ENCODE measurements at places on chromosomes 12 and 14.

DNA sequence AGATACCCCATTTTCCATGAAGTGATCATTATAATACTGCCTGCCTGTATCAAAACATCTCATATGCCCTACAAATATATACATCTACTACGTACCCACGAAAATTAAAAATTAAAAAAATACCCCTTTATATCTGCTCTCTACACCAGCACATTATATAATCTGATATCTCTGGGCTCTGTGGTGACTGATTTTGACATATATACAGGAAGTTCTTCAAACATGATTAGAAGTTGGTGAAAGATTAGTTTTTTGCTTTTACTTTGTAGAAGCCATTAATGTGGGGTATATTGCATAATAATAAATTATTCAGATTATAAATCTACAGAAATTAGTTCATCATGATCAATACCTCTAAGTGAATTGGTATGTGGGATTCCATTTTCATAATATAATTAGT is 126.7 kb upstream of the MDM1 start:
- DNase-seq, result no peak

DNA sequence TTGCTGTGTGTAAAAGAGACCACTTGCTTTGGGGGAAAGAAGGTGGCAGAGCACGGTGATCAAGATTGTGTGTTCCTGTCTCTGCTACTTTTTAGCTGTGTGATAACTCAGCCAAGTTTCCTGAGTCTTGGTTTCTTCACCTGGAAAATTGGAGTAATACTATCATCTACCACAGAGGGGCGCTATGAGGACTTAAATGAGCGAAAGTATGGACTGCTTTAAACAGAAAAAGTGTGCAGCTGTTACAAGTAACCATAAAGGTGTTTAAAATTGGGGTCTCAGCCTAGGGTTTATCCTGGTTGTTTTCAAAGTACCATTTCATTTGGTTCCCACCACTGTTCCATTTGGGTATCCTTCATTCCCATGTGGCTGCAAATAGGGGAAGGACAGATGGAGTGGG is 65.9 kb upstream of the WSCD2 start:
- DNase-seq, result no peak

- DNase-seq, result no peak
Observed at GRCh38 chr12:116304621-116305020, 27.1 kb upstream of the MED13L start.

GRCh38 chr14:49953196-49953595 is 60.3 kb downstream of the ARF6 start:
- DNase-seq, result no peak

GRCh38 chr12:74334780-74335179 is 202.9 kb upstream of the ATXN7L3B start:
- DNase-seq, result no peak

DNA sequence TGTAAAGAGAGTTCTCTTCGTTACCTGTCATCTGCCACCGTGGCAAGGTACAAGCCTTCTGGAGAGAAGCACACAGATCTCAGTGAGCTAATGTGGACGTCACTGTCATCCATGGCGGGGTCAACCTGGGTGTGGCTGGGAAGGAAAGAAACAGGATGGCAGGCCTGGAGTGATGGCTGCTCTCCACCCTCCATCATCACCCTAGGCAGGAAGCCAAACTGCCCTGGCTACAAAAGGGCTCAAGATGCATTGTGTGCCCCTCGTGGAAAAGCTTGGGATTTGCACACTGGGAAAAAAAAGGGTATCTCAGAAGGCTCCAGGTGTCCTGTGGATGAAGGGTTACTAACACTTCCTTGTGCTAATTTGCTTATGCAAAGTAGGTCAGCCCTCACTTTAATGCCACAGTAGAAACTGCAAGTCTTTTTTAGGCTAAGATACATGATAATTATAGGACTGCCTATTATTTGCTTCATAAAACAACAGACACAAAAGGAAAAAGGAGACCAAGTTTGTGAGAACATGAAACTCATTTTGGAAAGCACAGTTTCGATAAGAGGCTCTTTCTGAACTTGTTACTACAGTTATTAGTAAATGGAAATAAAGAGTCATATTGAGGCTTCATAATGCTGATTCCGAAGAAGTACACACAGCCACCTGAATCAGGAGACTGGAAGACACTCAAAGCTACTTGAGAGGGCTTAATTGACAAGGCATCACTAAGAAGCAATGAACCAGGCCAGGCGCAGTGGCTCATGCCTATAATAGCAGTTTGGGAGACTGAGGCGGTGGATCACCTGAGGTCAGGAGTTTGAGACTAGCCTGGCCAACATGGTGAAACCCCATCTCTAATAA is 18.9 kb downstream of the RFC5 start:
- no peak for DNase-seq

GRCh38 chr12:118359541-118359915 is 13.2 kb downstream of the TAOK3 start:
- DNase-seq, result no peak

DNA sequence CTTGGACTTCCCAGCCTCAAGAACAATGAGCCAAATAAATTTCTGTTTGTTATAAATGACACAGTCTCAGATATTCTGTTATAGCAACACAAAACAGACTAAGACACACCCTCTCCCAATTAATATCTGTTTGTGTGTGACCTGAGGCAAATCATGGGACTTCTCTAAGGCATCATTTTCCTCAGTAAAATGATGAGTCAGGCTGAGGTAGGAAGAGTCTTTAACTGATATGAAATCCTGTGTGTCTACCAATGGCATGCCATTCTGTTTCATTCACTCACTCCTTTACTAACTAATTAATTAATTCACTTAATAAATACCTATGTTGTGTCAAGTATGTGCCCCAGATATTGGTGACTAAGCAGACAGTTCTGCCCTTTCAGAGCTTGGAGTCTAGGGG is 258.4 kb upstream of the CRY1 start:
- DNase-seq, result peak; percentile 18

GRCh38 chr12:24803430-24804245 is 145.3 kb downstream of the BCAT1 start:
- DNase-seq, result no peak

GRCh38 chr12:22923768-22924167 is 298.8 kb downstream of the ETNK1 start:
- no peak for DNase-seq

- no peak for DNase-seq
Observed at GRCh38 chr14:66045572-66046021, 440.6 kb upstream of the CCDC196 start.

DNA sequence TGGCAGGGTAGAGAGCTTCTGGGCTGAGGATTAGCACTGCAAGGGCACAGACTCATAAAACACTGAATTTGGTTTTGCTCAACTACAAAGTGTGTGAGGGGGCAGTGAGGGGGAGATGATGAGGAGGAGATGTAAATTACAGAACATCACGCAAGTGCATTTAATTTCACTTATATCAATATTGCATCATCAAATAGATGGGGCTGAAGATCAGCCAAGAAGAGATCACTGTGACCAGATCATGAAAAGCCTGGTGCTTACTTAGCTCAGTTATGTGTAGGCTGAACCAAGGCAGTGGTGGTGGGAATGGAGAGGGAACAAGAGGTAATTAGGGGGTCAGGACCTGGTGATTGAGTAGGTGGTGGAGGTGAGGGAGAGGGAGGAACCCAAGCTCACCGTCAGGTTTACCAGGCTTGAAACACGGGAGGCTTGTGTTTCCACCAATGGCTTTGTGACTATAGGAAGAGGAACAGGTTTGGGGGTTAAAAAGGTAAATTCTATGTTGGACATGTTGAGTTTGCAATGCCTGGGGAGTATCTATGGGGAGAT is 11.3 kb downstream of the FOS start:
- no peak for DNase-seq

GRCh38 chr14:103133210-103134140 is 10.2 kb downstream of the TNFAIP2 start:
- no peak for DNase-seq

DNA sequence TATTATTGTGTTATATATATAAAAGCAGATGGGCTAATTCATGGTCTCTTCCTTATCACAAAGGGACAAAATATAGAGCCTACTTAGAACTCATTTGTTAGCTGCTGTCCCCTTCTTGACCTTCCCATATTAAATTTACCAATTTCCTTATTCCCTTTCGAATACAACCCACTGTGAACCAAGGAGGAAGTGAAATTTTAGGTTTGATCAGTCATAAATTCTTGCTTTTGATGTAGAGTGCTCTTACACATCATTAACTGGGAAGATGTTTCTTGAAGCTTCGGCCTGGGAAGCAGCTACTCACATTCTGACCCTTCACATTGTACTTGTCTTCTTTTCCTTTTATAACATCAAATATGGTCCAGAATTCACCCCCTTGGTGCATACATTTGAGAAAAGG is 579.0 kb downstream of the LRFN5 start:
- no peak for DNase-seq

DNA sequence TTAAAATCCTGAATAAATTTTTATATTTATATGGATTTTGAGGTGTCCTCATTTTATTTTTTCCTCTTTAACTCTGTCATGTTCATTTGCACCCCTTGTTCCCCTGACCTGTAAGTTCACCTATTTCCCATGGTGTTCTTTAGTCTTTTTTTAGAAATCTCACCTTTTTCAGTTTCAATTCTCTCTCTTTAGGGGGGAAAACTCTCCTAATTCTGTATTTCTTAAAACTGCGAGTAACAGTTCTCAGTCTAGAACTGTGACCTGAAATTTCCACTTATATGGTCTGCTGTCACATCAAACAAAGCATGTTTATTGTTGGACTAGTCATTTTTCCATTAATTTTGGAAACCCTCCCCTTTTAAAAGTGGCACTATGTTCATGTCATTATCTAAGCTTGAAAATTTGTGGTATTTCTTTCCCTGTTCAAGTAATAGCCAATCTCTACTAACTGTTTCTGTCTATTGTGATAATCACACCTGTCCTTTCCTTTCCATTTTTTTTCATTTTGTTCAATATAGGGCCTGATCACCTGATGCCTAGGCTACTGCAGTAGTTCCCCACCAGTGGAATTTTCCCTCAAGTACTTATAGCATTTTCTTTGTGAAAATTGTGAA is 14.0 kb upstream of the FBXO33 start:
- no peak for DNase-seq

- peak; percentile 79 for DNase-seq
Observed at GRCh38 chr12:27619308-27619707, 76.9 kb upstream of the REP15 start.

DNA sequence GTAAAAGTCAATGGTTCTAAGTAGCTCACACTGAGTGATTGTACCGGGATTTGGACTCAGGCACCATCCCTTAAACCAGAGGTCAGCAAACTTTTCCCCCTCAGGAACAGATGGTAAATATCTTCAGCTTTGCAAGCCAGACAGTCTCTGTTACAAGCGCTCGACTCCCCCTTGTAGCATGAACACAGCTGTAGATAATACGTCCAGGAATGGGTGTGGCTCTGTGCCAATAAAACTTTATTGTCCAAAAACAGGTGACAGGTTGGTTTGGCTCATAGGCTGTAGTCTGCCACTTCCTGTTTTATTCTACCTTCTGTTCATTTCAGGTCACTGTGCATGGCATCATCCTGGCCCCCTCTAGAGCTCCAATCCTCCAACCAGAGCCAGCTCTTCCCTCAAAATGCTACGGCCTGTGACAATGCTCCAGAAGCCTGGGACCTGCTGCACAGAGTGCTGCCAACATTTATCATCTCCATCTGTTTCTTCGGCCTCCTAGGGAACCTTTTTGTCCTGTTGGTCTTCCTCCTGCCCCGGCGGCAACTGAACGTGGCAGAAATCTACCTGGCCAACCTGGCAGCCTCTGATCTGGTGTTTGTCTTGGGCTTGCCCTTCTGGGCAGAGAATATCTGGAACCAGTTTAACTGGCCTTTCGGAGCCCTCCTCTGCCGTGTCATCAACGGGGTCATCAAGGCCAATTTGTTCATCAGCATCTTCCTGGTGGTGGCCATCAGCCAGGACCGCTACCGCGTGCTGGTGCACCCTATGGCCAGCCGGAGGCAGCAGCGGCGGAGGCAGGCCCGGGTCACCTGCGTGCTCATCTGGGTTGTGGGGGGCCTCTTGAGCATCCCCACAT is 7.6 kb downstream of the BDKRB1 start:
- no peak for DNase-seq

DNA sequence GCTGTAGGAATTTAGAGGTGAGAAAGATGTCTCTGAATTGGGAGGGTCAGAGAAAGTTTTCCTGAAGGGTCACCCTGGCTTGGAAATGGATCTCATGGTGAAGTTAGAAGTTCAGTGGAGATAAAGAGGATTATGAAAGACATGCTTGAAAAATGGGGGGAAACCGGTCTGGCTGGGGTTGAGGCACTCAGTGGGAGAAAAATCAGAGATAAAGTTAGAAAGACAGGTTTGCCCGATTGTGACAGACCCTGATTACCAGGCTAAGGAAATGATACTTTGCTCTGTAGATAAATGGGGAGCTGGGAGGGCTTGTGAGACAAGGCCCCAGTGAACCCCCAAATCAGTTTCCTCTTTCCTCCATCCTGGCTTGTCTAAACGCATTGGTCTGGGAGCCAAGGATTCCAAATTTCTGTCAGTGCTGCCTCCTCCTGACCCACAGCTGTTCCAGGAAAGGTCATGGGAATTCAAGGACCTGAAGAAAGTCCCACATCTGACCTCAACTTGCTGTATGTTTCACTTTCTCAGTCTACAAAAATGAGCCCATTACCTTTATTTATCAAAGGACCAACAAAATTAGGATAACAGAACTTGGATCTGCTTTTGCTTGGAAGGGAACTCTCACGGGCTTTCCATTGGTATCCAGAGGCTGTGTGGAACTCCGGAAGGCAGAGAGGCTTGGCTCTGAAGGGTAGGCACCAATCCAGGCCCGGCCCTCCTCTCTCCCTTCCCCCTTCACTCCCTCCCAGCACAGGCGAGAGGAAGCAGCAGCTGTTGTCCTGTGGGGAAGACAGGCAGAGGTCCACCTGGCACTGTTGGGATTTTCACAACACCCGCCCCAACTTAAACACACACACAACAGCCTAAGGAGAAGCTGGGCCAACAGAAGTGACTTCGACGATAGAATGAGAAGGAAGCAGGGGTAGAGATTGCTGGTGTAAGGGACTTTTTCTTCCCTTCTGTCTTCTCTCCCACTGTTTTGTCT is 3.4 kb upstream of the RNASE7 start:
- DNase-seq, result no peak

GRCh38 chr14:40694023-40694422 is 912.7 kb upstream of the LRFN5 start:
- no peak for DNase-seq

GRCh38 chr12:98828802-98829600 is 183.9 kb downstream of the APAF1 start:
- no peak for DNase-seq

GRCh38 chr12:47277972-47278448 is 198.3 kb upstream of the AMIGO2 start:
- peak; percentile 95 for DNase-seq

- no peak for DNase-seq
Observed at GRCh38 chr12:132147423-132148367, 3.4 kb downstream of the NOC4L start.

DNA sequence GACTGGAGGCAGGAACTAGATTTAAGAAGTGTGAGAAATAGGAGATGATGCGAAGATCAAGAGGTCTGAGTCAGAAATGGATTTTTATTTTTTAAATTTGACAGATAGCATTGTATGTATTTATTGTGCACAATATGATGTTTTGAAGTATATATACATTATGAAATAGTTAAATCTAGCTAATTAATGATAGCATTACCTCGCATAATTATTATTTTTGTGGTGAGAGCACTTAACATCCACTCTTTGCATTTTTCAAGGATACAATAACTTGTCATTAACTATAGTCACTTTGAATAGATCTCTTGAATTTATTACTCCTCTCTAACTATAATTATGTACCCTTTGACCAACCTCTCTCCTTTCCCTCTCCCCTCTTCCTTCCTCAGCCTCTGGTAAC is 3.7 kb downstream of the SMOC1 start:
- no peak for DNase-seq

- DNase-seq, result no peak
Observed at GRCh38 chr12:93589081-93589480, 16.6 kb downstream of the SOCS2 start.
